SJSA1 (cell line): ENCODE measurements at places on chromosomes 4 and X. TPM values are rescaled to one million over a fixed set of nuclear protein-coding genes. Genes with fewer than 3 reads are reported as not detected.

The MAP3K15 gene
- total RNA-seq, result not detected in 2 replicates

The RELL1 gene
- total RNA-seq, result 55.7 and 62.2 TPM in 2 replicates

The DDIT4L gene
- total RNA-seq, result 2.1 and 2.6 TPM in 2 replicates

The NRK gene
- not detected in 2 replicates for total RNA-seq

The TLR10 gene
- total RNA-seq, result not detected in 2 replicates

The CT55 gene
- total RNA-seq, result not detected in 2 replicates

The F11 gene
- not detected in 2 replicates for total RNA-seq

The HMGN5 gene
- 1.1 and 2.5 TPM in 2 replicates for total RNA-seq

The ZCCHC18 gene
- total RNA-seq, result 1.2 and 1.6 TPM in 2 replicates

The SERPINA7 gene
- total RNA-seq, result not detected in 2 replicates

The PCSK1N gene
- 2.7 and 3.2 TPM in 2 replicates for total RNA-seq

The SMAD1 gene
- 13.4 and 16.7 TPM in 2 replicates for total RNA-seq

The ZMAT1 gene
- total RNA-seq, result 0.08 TPM in 1 of 2 replicates, not detected in the other

The DGAT2L6 gene
- total RNA-seq, result not detected in 2 replicates

The EVC gene
- 6.1 and 10.0 TPM in 2 replicates for total RNA-seq

The SLC10A6 gene
- 0.08 TPM in 1 of 2 replicates, not detected in the other for total RNA-seq

The TIGD4 gene
- 0.18 TPM in 1 of 2 replicates, not detected in the other for total RNA-seq

GRCh38 chrX:15114743-15115566 lies 154.9 kb downstream of the ASB9 start:
- H3K27me3 ChIP-seq, result no peaks in the 10 kb centered on the region
- H3K27ac ChIP-seq, result no peak overlapping the region
- no peak overlapping the region for H3K4me3 ChIP-seq
- H3K36me3 ChIP-seq, result no peaks in the 10 kb centered on the region
- no peaks in the 10 kb centered on the region for H3K4me1 ChIP-seq

- DNase-seq, result no peak
- no peaks in the 10 kb centered on the region for H3K36me3 ChIP-seq
- no peaks in the 10 kb centered on the region for H3K27me3 ChIP-seq
- H3K27ac ChIP-seq, result no peak overlapping the region
- H3K4me1 ChIP-seq, result peaks cover 27% of the 10 kb centered on the region
These were observed 47.9 kb downstream of the RBPJ start for GRCh38 chr4:26368685-26369084.

DNA sequence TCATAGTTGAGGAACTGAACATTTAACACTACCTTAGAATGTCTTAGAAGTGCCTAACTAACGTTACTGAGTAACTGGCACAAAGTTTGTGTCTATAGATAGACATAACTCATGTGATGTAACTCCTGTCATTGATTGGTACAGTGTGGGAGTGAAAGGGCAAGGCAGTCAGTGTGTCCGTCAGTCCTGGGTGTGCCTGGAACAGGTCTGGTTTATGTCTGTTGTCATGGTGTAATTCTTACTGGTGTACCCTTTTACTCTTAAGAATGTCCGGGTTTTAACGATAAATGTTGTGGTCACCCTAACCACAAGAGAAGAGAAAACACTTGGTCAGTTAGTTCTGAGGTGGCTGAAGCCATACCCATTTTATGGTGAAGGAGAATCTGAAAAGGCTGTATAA lies 93.1 kb upstream of the ESX1 start:
- no peak overlapping the region for H3K27ac ChIP-seq
- peaks cover 11% of the 10 kb centered on the region for H3K4me1 ChIP-seq
- H3K27me3 ChIP-seq, result no peaks in the 10 kb centered on the region
- no peak for DNase-seq
- H3K36me3 ChIP-seq, result no peaks in the 10 kb centered on the region
- H3K4me3 ChIP-seq, result no peak overlapping the region

GRCh38 chr4:15400981-15401671 lies 26.7 kb upstream of the C1QTNF7 start:
- peaks cover 33% of the 10 kb centered on the region for H3K4me1 ChIP-seq
- DNase-seq, result peak; percentile 55
- peak overlapping the region; percentile 67 for H3K27ac ChIP-seq
- no peak overlapping the region for H3K4me3 ChIP-seq
- H3K27me3 ChIP-seq, result no peaks in the 10 kb centered on the region
- H3K36me3 ChIP-seq, result no peaks in the 10 kb centered on the region

DNA sequence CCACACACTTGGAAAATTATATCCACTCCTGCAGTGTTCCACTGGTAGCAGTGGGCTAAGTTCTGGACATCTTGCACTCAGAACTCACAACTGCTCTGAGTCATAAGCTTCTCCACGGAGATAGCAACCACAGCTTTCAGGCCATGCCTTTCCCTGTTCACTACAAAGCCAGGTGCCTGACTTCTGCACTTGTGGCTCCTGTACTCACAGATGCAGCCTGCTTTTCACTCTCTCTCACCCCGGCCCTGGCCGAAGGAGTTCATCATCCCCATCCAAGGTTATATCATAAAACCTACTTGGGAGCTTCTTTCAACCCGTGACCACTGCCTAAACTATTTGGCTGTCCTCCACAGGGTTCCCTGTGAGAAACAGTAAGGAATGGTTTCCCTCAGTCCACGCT lies 999.4 kb downstream of the GLUD2 start:
- no peaks in the 10 kb centered on the region for H3K27me3 ChIP-seq
- no peaks in the 10 kb centered on the region for H3K4me1 ChIP-seq
- DNase-seq, result no peak
- no peaks in the 10 kb centered on the region for H3K36me3 ChIP-seq

GRCh38 chr4:139767168-139767567 lies 101.5 kb downstream of the MGST2 start:
- H3K27ac ChIP-seq, result no peak overlapping the region
- no peaks in the 10 kb centered on the region for H3K36me3 ChIP-seq
- no peaks in the 10 kb centered on the region for H3K27me3 ChIP-seq
- H3K4me1 ChIP-seq, result no peaks in the 10 kb centered on the region

DNA sequence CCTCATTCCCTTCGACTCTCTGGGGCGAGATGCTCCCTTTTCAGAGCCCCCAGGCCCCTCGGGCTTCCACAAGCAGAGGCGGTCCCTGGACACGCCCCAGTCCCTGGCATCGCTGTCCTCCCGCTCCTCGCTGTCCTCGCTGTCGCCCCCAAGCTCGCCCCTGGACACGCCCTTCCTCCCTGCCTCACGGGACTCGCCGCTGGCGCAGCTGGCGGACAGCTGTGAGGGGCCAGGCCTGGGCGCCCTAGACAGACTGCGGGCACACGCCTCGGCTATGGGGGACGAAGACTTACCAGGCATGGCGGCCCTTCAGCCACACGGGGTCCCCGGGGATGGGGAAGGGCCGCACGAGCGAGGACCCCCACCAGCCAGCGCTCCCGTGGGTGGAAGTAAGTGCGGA lies 39.5 kb upstream of the CLCN4 start:
- H3K4me1 ChIP-seq, result no peaks in the 10 kb centered on the region
- no peak overlapping the region for H3K27ac ChIP-seq
- no peak for DNase-seq
- H3K36me3 ChIP-seq, result peaks cover 42% of the 10 kb centered on the region
- H3K27me3 ChIP-seq, result no peaks in the 10 kb centered on the region

GRCh38 chr4:62544428-62544827 lies 1344.3 kb downstream of the ADGRL3 start:
- no peak for DNase-seq
- H3K27ac ChIP-seq, result no peak overlapping the region
- H3K4me1 ChIP-seq, result no peaks in the 10 kb centered on the region
- H3K27me3 ChIP-seq, result no peaks in the 10 kb centered on the region

- no peak overlapping the region for H3K4me3 ChIP-seq
- H3K27me3 ChIP-seq, result no peaks in the 10 kb centered on the region
- no peak for DNase-seq
- no peaks in the 10 kb centered on the region for H3K36me3 ChIP-seq
These were observed 188.2 kb upstream of the NRK start for GRCh38 chrX:105634180-105634579.

GRCh38 chr4:184937030-184937710 lies 81.1 kb upstream of the HELT start:
- H3K36me3 ChIP-seq, result no peaks in the 10 kb centered on the region
- H3K4me3 ChIP-seq, result no peak overlapping the region
- H3K27me3 ChIP-seq, result no peaks in the 10 kb centered on the region
- DNase-seq, result no peak

GRCh38 chr4:182536221-182536811 lies 293.1 kb downstream of the TENM3 start:
- no peaks in the 10 kb centered on the region for H3K27me3 ChIP-seq
- H3K27ac ChIP-seq, result no peak overlapping the region
- H3K4me3 ChIP-seq, result no peak overlapping the region
- H3K4me1 ChIP-seq, result peaks cover 21% of the 10 kb centered on the region
- H3K36me3 ChIP-seq, result no peaks in the 10 kb centered on the region
- no peak for DNase-seq

DNA sequence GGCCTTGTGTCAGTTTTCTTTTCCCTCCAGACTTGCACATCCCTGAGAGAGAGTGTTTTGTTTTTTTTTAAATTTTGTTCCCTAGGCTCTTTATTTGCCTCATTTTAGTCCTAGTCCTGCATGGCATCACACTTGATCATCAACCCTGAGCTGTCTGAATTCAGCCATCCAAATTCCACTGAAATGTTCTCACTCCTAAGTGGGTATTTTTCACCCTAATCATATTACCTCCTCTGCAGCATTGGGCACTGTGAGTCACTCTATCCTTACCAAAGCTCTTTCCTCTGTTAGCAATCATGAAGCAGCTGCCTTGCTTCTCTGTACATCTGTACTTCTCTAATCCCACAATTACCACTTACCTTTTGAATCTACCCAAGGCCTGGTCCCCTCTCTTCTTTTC lies 356.6 kb upstream of the MAGEB2 start:
- H3K27ac ChIP-seq, result no peak overlapping the region
- no peak for DNase-seq
- H3K4me1 ChIP-seq, result no peaks in the 10 kb centered on the region
- H3K36me3 ChIP-seq, result no peaks in the 10 kb centered on the region
- H3K27me3 ChIP-seq, result no peaks in the 10 kb centered on the region

DNA sequence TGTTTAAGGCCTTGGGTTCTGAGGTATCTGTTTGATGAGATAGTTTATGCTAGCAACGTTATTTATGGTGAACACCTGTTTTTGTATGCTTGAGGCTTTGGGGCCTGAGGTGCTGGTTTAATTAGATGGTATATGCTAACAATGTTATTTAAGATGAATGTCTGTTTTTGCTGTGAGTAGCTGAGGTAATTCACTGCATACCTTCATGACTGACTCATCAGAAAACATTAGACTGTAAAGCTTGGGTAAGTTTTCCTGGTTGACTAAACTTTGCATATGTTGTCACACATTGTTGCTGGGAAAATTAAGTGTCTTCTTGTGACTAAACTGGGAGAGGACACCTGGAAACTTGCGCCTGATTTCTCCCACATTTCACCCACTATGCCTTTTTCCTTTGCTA lies 1026.6 kb downstream of the RAPGEF2 start:
- H3K27me3 ChIP-seq, result no peaks in the 10 kb centered on the region
- H3K36me3 ChIP-seq, result no peaks in the 10 kb centered on the region
- H3K4me3 ChIP-seq, result no peak overlapping the region
- H3K4me1 ChIP-seq, result no peaks in the 10 kb centered on the region

DNA sequence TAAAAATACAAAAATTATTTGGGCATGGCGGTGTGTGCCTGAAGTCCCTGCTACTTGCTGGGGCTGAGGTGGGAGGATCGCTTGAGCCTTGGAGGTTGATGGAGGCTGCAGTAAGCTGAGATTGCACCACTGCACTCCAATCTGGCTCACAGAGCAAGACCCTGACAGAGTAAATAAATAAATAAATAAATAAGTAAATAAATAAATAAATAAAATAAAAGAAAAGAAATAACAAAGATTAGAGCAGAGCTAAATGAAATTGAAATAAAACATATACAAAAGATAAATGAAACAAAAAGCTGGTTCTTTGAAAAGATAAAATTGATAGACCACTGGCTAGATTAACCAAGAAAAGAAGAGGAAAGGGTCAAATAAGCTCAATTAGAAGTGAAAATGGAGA lies 43.1 kb downstream of the HPGD start:
- H3K27ac ChIP-seq, result no peak overlapping the region
- H3K4me1 ChIP-seq, result no peaks in the 10 kb centered on the region
- H3K36me3 ChIP-seq, result no peaks in the 10 kb centered on the region
- H3K27me3 ChIP-seq, result no peaks in the 10 kb centered on the region
- H3K4me3 ChIP-seq, result no peak overlapping the region
- DNase-seq, result no peak

- H3K36me3 ChIP-seq, result peaks cover 76% of the 10 kb centered on the region
- H3K27ac ChIP-seq, result no peak overlapping the region
- peaks cover 8% of the 10 kb centered on the region for H3K4me1 ChIP-seq
- DNase-seq, result no peak
- H3K27me3 ChIP-seq, result no peaks in the 10 kb centered on the region
- H3K4me3 ChIP-seq, result no peak overlapping the region
These were observed 18.3 kb downstream of the G3BP2 start for GRCh38 chr4:75654905-75655304.

GRCh38 chr4:71607780-71608677 lies 175.8 kb downstream of the GC start:
- no peak for DNase-seq
- H3K27me3 ChIP-seq, result no peaks in the 10 kb centered on the region
- no peaks in the 10 kb centered on the region for H3K36me3 ChIP-seq
- no peak overlapping the region for H3K4me3 ChIP-seq

DNA sequence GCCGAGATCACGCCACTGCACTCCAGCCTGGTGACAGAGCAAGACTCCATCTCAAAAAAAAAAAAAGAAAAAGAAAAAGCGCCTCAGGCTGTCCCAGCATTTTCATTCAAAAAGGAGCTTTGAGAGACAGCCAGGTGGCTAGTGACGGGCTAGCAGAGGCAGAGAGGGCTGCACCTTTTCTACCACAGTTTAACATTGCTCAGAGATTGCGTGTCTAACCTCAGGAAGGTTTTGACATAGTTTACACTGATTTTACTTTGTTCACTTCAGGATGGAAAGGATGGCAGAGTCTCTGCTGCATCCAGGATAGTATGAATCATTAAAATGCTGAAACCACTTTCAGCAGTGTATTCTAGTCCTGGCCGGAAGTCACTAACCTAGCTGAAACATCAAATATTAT lies 28.1 kb downstream of the ZFP42 start:
- H3K4me1 ChIP-seq, result no peaks in the 10 kb centered on the region
- no peak overlapping the region for H3K4me3 ChIP-seq

GRCh38 chr4:165945991-165946390 lies 73.0 kb downstream of the TLL1 start:
- no peaks in the 10 kb centered on the region for H3K27me3 ChIP-seq
- no peaks in the 10 kb centered on the region for H3K4me1 ChIP-seq
- no peak overlapping the region for H3K4me3 ChIP-seq
- no peaks in the 10 kb centered on the region for H3K36me3 ChIP-seq

- H3K36me3 ChIP-seq, result peaks cover 36% of the 10 kb centered on the region
- no peak overlapping the region for H3K4me3 ChIP-seq
- DNase-seq, result no peak
- H3K27ac ChIP-seq, result no peak overlapping the region
These were observed 10.3 kb downstream of the CENPI start for GRCh38 chrX:101108284-101108683.

DNA sequence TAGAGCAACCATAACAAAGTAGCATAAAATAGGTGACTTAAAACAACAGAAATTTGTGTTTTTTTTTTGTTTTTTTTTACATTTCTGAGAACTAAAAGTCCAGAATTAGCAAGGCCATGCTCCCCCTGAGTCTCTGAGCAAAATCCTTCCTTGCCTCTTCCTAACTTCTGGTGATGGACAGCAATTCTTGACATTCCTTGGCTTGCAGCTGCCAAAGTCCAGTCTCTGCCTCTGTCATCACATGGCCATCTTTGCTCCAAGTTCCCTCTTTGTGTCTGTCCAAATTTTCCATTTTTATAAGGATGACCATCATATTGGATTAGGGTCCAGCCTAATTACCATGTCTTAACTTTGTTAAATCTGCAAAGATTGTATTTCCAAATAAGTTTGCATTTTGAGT lies 407.2 kb downstream of the PDHA2 start:
- H3K27ac ChIP-seq, result no peak overlapping the region
- H3K27me3 ChIP-seq, result no peaks in the 10 kb centered on the region
- H3K4me3 ChIP-seq, result no peak overlapping the region
- H3K4me1 ChIP-seq, result no peaks in the 10 kb centered on the region
